ENCODE measurements at places on chromosomes 16 and 17. TPM values are rescaled to one million over a fixed set of nuclear protein-coding genes. Genes with fewer than 3 reads are reported as not detected.

- DNase-seq, result no peak
Observed at GRCh38 chr17:31134576-31134975, 39.8 kb downstream of the NF1 start.

The NPIPB5 gene
- 375 TPM for total RNA-seq

DNA sequence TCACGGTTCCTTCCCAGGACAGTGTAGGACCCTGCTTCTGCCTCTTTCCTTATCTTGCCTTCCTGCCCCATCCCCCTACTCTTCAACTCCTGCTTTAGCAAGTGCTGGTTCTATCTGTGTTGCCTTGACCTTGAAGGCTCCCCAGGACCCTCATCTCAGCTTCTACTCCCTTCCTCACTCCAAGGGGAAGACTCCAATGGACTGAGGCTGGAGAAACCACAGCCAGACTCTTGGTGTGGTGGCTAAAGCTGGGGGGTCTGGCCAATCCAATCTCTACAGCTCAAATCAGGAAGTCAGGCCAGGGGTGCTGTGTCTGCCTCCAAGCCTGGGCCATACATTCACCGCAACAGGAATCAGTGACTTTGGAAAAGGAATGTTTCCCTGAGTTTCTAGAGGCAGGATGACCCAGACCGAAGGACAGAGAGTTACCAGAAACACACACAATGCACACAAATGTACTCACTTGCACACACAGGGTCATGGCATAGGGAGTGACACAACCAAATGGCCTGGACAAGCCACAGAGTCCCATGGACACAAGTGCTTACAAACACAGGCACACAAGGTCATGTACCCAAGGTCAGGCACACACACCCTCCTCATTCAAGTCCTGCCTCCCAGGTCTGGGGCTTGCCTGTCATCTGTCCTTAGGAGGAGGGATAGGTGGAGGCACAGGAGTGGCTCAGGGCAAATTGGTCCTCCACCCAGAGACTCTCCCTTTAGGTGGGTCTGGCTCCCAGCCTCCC is 1.7 kb upstream of the HSD11B2 start:
- no peak for DNase-seq

The CBFA2T3 gene
- 1.1 TPM for total RNA-seq

GRCh38 chr17:73278465-73279453 is 17.1 kb upstream of the CPSF4L start:
- no peak for DNase-seq

GRCh38 chr17:45719335-45720071 is 64.6 kb upstream of the CRHR1 start:
- DNase-seq, result no peak

- DNase-seq, result no peak
Observed at GRCh38 chr16:1541293-1542165, 8.1 kb downstream of the TMEM204 start.

DNA sequence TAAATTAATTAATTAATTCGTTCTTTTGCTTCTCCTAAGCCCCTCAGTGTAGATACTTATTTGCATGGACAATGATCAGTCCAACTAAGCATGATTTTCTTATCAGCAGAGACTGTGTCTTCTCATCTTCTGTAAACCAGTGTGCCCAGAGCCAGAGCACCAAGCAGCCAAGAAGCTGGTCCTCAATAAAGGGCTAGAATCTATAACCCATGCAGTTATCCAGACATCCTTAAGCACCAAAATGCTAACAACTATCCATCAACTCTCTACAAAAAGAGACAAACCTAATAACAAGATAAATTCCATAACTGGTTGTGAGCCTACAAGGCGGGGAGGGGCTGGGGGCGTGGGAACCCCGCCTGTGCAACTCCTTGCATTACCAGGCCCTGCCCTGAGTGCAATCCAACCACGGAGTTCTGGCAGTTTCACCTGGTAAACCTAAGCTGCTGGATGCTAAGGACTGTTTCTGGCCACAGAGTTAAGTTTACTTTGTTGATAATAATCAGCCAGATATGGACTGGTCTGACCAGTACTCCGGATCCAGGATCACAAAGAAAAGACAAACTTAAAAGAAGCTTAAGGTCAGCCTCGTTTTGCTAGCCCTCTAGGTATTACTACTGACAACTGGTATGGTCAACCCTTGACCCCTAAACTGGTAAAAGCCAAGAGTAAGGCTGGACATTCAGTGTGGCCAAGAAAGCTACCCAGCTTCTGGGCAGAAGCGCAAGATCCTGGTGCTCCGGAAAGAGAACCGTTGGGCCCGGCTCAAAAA is 51.5 kb downstream of the ZFHX3 start:
- DNase-seq, result no peak

- no peak for DNase-seq
Observed at GRCh38 chr17:11880714-11881113, 116.6 kb downstream of the ZNF18 start.

The GLYR1 gene
- total RNA-seq, result 70.3 TPM

DNA sequence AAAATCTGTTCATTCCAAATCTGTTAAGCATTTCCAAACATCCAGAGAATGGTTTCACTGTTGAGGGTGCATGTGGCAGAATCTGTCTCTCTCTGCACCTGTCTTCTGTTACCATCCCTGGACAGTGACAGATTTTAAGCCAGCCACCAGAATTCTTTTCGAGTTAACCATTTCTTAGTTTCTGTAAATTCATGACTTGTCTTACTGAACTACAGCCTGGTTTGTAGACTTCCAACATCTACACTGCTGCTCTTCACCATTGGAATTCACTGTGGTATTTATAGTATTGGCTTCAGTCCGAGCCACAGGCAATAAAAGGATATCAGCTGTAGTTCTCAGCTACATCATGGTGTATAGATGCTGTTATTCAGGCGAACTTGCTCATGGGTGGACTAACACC is 47.6 kb downstream of the GOSR1 start:
- DNase-seq, result no peak

DNA sequence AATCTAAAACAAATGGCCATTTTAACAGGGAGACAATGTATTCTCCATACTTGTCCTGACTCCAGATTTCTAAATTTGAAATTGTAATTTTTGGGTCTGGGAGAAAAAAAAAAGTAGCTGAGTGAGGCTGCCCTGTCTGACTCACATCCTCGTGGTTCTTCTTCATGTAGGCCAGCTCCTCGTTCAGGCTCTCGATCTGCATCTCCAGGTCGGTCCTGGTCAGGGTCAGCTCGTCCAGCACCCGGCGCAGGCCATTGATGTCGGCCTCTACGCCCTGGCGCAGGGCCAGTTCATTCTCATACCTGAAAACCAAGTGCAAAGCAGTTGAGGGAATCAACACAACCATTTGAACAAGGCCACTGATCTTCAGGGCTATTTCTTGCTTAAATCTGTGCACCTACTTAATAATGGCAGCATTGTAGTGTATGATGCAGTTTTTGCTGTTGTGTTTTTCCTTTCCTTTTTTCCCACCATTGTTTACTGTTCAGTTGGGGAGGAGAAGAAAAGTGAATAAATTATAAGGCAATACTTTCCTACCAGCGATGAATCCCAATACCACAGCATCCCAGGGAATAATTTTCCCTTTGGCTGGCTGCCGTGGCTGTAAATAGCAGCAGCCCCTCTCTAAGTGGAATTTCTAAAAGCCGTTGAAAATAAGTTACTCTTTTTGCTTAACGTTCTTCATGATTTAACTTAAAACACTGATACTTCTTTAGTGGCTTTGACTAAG is 2.2 kb downstream of the KRT12 start:
- DNase-seq, result no peak

The RDM1 gene
- 12.8 TPM for total RNA-seq

The CD79B gene
- total RNA-seq, result 52.6 TPM

The UTS2R gene
- total RNA-seq, result not detected

- no peak for DNase-seq
Observed at GRCh38 chr16:67843343-67843765, 1.2 kb downstream of the THAP11 start.

DNA sequence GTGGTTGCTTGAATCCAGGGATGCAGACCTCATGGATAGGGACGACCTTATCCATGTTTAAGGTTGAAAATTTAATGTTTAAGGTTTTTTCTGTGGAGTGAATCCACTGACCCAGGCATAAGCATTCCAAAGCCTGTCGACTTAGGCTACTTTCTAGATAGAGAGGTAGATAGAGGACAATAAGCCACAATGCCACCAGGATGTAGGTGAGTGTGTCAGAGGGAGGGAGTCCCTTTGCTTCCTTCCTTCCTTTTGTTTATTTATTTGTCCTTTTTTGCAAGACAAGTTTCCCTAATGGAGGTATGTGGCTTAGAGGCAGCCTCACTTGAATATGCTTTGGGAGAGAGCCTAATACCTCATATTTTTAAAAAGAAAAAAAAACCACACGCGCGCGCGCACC is 834.2 kb upstream of the SOX9 start:
- no peak for DNase-seq
